ENCODE measurements at places on chromosomes 5 and 9. TPM values are rescaled to one million over a fixed set of nuclear protein-coding genes. Genes with fewer than 3 reads are reported as not detected.
A peak's percentile ranks its signal among the peaks of the same experiment; 100 is the strongest.

Gene S100Z
- total RNA-seq: not detected

Gene CNTFR
- total RNA-seq: 1.9 TPM

Gene CCDC107
- 2.4 TPM for total RNA-seq

Gene NR5A1
- 0.21 TPM for total RNA-seq

Gene PCDHA3
- 4.0 TPM for total RNA-seq

Gene PTGS1
- 1.3 TPM for total RNA-seq

Gene C5orf46
- total RNA-seq: not detected

DNA sequence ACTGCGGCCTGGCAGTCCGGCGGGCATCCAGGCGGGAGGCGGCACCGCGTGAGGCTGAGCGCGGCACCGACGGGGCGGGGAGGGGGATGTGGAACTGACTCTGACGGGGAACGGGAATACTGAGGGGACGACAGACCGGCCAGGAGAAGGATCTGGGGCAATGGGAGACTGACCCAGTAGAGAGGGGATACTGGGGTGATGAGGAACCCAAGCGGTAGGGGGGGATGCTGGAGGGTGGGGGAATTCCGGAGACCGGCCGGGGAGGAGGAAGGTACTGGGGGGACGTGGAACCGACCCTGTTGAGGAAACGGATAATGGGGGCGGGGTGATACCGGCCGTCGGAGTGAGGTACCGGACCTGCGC lies 423 bp downstream of the IPPK start:
- H3K4me3 ChIP-seq: peak overlapping the region; percentile 99
- peak; percentile 45 for DNase-seq
- H3K36me3 ChIP-seq: no peaks in the 10 kb centered on the region
- no peak overlapping the region for H3K27ac ChIP-seq
- H3K4me1 ChIP-seq: peaks cover 17% of the 10 kb centered on the region

DNA sequence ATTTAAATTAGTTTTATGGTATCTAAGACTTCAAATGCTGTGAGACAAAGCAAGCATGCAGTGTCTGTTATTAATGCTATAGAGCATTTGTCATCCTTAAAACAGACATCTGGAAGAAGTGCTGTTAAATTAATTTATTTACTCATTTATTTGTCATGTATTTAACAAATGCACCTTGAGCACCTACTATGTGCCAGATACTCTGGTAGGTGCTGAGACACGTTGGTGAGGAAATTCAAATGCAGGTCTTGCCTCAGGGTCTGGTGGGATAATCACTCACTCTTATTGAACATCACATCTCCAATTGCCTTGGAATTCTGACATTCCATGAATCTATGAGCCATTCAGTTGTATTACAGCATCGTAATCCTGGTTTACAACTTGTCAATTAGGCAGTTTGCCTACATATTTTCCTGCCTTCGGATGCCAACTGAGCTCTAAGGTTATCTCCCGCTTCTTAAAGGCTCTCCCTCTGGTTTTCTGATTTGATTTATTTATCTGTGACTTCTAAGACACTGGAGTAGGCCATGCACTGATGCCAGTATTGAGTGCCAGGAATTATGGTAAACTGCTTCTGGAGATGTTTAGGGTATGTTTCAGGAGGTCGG lies 56.0 kb upstream of the RPS23 start:
- no peak overlapping the region for H3K27ac ChIP-seq
- no peak overlapping the region for H3K4me3 ChIP-seq
- H3K36me3 ChIP-seq: no peaks in the 10 kb centered on the region
- no peaks in the 10 kb centered on the region for H3K27me3 ChIP-seq
- H3K4me1 ChIP-seq: 0 out of 2 replicates have a peak, but pooled peaks cover 4% of the 10 kb centered on the region
- DNase-seq: no peak

DNA sequence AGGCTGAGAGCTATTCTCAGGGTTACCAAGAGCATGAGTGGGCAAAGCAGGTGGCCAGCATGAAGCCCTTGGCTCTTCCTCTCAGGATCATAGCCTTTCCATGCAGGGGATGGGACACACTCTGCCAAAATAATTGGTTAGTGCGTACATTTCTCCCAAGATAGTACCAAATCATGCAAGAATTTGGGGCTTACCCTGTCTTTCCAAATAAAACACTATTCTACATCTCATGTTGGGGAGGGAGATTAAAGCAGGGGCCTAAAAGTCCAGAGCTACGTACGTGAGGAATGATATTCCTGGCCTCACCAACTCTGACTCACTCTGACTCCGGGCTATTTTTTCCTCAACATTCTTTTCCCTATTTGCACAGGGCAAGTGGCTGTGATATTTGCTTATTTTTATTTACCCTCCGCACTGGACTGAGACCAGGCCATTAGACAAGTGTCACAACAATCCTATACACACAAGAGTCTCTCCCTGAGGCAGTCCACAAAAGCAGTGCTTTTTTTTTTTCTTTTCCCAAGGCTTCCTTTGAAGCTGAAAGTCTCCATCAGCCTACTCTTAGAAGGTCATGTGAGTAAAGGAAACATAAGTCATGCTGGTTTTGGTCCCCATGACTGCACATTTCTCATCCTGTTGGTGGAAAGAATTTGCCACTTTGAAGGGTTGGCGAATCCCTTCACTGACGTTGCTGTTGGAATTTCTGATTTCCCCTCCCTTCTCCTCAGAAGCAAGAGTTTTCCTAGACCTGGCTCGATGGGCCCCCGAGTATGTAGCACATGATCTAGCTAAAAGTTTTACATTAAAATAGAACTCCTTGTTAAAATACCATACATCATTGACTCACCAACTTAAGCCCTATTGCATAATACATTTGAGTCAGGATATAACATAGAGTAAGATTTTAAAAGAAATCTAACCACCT lies 40.0 kb downstream of the TMEM252 start:
- H3K27me3 ChIP-seq: peaks cover 98% of the 10 kb centered on the region
- no peak overlapping the region for H3K4me3 ChIP-seq
- H3K4me1 ChIP-seq: no peaks in the 10 kb centered on the region
- H3K27ac ChIP-seq: no peak overlapping the region

GRCh38 chr9:37243588-37244345 lies 123.4 kb downstream of the ZCCHC7 start:
- H3K4me1 ChIP-seq: peaks cover 45% of the 10 kb centered on the region
- no peaks in the 10 kb centered on the region for H3K36me3 ChIP-seq
- DNase-seq: no peak
- H3K27me3 ChIP-seq: no peaks in the 10 kb centered on the region
- H3K4me3 ChIP-seq: no peak overlapping the region

DNA sequence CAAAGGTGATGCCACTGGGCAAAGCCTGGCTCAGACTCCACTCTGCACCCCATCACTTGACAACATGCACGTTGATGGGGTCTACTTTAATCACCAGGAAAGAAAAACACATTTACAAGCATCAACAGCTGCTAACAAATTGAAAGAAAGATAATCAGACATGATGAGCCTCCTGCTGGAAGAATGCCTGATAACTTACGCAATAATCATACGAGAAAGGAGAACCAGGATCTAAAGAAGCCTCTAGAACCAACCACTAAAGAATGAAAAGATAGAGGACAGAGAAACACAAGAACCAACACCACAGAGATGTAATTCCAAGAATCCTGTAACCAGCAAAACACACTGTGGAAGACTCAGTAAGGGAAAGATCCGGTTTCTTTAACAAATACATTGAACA lies 120.3 kb upstream of the ICE1 start:
- DNase-seq: no peak
- no peaks in the 10 kb centered on the region for H3K27me3 ChIP-seq
- H3K27ac ChIP-seq: no peak overlapping the region

DNA sequence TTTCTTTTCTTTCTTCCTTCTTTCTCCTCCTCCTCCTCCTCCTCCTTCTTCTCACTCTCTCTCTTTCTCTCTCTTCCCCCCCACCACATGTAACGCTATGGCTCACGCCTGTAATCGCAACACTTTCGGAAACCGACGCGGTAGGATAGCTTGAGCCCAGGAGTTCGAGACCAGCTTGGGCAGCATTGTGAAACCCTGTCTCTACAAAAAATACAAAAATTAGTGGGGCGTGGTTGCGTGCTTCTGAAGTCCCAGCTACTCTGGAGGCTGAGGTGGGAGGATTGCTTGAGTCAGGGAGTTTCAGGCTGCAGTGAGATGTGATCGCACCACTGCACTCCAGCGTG lies 736 bp upstream of the GLDC start:
- peaks cover 10% of the 10 kb centered on the region for H3K27me3 ChIP-seq
- DNase-seq: no peak
- peaks cover 45% of the 10 kb centered on the region for H3K4me1 ChIP-seq
- peak overlapping the region; percentile 89 for H3K27ac ChIP-seq
- H3K36me3 ChIP-seq: peaks cover 3% of the 10 kb centered on the region
- peak overlapping the region; percentile 81 for H3K4me3 ChIP-seq

DNA sequence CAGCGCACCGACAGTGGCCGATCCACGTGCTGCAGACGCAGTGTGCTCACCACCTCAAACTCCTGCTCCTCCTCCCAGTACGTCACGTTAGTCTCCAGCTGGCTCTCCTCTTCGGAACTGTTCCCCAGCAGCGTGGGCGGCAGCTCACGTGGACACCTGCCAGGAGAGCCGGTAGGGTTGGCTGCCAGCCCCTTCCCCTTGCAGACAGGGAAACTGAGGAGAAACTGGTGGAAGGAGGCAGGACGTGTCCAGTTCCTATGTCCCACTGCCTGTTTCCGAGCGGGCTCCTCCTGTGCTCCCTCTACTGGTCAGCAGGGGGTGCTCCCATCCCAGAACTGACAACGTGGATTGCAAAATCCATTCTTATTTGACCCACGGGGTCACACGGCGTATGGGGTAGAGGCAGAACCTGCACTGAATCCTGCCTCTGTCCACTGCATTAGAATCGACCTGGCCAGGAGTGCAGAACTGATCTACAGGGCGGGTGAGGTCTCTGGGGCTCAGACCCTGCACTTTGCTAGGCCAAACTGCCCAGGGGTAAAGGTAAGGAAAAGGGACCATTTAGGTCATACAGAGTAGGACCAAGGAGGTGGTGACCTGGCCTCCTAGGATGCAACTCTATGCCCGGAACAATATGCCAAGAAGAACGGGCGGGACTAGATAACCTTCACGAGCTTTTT lies 25.7 kb downstream of the PDGFRB start:
- peak; percentile 81 for DNase-seq
- no peaks in the 10 kb centered on the region for H3K36me3 ChIP-seq
- peaks cover 14% of the 10 kb centered on the region for H3K4me1 ChIP-seq
- no peak overlapping the region for H3K27ac ChIP-seq
- H3K4me3 ChIP-seq: no peak overlapping the region

GRCh38 chr5:98909363-98909762 lies 19.4 kb downstream of the CHD1 start:
- H3K27me3 ChIP-seq: no peaks in the 10 kb centered on the region
- peaks cover 33% of the 10 kb centered on the region for H3K4me1 ChIP-seq

DNA sequence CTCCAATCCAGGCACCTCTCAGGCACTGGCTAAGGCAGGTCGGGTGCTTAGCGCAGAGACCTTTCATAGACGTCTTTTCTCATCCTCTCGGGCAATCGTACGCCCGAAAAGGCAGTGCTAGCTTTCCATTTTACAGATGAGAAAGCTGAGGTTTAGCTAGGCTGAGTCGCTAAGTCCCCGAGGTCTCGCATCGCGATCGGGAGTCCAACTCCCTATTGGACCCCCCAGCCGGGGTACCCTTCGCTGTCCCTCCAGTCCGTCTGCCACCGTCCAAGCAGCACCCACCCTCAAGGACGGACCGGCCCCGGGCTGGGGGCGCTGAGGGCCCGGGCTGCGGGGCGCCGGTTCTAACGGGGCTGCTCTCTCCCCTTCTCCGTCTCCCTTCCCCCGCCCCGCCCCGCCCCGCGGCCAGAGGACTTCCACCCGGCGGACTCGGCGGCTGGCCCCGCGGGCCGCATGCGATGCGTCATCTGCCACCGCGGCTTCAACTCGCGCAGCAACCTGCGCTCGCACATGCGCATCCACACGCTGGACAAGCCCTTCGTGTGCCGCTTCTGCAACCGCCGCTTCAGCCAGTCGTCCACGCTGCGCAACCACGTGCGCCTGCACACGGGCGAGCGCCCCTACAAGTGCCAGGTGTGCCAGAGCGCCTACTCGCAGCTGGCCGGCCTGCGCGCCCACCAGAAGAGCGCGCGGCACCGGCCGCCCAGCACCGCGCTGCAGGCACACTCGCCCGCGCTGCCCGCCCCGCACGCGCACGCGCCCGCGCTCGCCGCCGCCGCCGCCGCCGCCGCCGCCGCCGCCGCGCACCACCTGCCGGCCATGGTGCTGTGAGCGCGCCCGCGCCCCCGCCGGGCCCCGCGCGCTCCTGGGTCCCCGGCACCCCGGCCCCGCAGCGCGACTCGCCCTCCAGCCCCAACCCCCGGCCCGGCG lies 12.5 kb upstream of the EXOSC2 start:
- peak overlapping the region; percentile 68 for H3K4me3 ChIP-seq
- H3K27me3 ChIP-seq: peaks cover 50% of the 10 kb centered on the region
- peak; percentile 78 for DNase-seq
- H3K36me3 ChIP-seq: no peaks in the 10 kb centered on the region
- H3K4me1 ChIP-seq: peaks cover 5% of the 10 kb centered on the region
- no peak overlapping the region for H3K27ac ChIP-seq

Measured in GM23338 (cell line).